ENCODE measurements at places on chromosomes 11 and 22.
A peak's percentile ranks its signal among the peaks of the same experiment; 100 is the strongest.

GRCh38 chr11:316031-316701 lies 2.3 kb downstream of the IFITM1 start:
- no peak for DNase-seq

DNA sequence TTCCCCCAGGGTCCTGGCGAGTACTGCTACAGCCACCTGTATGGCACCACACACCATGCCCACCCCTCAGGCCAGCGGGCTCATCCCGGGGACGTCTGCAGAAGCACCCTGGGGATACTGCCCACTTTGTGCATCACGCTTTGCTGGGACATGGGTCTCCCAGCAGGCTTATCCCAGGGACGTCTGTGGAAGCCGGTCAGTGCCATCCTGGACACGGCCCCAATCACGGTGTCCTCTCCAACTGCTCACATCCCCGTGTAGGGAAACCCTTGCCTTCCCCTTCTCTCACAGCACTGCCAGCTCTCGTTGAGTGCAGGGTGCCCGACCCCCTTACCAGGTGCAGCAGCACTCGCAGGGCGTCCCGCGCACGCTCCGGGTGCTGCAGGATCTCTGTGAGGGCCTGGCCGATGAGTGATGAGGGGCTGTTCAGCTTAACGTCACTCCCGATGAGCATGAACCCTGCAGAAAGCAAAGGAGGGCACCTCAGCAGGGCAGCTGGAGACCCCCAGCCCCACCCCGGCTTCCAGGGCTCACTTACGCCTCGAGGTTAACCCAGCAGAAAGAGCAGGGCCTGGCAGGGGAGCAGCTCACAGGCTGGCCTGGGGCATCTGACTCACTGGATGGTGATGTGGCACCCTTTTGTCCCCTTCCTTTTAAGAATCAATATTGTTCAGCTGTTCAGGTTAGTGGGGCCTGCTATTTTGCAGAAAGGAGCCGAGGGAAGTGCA lies 76.9 kb upstream of the PITPNB start:
- DNase-seq: no peak

DNA sequence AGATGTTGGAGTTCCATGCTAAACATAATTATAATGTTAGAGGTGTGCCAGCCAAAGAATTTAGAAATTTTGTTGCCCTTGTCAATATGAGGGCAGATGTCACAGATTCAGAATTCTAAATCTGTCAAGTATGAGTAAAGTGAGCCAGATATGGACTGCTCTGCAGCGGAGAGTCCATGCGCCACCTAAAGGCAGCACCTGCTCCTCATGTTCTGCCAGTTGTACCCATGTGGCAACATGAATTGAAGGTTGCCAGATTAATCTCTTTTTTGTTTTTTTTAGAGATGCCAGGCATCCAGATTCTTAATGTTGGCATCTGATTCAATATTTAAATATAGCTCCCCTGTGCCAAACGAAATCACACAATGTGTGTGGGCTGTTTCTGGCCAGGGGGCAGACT lies 678.6 kb upstream of the ANO5 start:
- DNase-seq: no peak

- no peak for DNase-seq
Measured at GRCh38 chr11:70108250-70108649, 30.1 kb downstream of the ANO1 start.

GRCh38 chr11:20022363-20023081 lies 137.8 kb downstream of the DBX1 start:
- DNase-seq: no peak

DNA sequence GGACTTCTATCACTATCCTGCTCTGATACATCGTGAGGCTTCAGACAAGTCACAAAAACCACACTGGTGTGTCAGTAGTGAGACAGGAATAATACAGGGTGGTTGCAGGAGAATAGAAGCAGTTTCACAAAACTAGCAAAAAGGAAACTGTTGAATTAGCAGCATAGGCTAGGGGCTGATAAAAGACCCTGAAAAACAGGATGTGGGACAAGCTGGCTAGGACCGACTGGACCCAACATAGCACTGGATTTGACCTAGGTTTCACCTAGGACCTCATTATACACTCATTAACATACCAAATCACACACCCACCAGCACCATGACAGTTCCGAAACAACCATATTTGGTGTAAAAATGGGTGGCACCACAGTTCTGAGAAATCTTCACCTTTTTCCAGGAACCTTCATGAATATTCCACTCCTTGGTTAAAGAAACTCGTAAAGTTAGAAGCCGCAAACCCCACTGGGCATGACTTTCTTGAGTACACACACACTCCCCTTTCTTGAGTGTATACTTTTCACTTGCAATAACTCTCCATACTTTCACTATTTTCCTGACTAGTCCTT lies 76.2 kb downstream of the SLC1A2 start:
- DNase-seq: no peak

- DNase-seq: peak; percentile 89
Measured at GRCh38 chr11:115869780-115870431, 365.7 kb upstream of the CADM1 start.

DNA sequence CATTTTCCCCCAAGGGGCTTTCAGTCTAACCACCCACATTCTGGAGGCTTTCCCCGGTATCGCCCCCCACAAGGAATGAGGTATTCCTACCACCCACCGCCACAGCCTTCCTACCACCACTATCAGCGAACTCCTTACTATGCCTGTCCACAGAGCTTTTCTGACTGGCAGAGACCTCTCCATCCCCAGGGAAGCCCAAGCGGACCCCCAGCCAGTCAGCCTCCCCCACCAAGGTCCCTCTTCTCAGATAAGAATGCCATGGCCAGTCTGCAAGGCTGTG lies 14.6 kb upstream of the SLC25A18 start:
- no peak for DNase-seq

- no peak for DNase-seq
Measured at GRCh38 chr22:30874431-30875370, 93.9 kb downstream of the MORC2 start.

GRCh38 chr11:67194096-67194495 lies 72.2 kb upstream of the GRK2 start:
- DNase-seq: no peak

DNA sequence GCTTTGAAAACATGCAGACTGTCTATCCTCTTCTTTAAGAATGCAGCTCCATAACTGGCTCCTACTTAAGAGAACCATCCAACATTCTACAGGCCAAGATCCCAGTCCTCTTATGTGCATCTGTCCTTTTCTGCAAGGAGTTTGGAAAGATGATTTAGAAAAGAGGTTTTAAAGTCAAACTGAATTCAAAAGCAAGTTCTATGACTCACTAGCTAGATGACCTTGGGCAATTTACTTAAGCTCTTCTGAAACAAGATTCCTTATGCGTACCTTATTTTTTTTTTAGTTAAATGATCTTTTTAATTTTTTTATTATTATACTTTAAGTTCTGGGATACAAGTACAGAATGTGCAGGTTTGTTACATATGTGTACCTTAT lies 29.2 kb downstream of the GUCY1A2 start:
- no peak for DNase-seq

GRCh38 chr11:69014084-69014851 lies 1.2 kb upstream of the MRGPRF start:
- no peak for DNase-seq

DNA sequence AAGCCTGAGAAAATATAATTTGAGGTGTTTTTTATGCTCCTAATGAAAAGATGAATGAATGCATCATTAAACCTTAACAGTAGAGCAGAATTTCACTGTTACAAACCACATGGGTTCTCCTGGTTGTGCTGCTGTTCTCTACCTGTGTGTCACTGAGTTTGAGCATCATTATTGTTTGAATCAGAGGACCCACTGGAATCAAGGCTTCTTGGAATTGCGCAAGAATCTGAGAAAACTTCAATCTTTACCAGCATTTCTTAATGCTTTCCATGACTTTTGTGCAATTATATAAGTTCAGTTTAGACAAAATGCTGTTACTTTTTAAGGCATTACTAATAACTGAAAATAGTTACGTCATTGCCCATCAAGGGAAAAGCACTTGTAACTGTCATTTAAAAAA lies 18.8 kb upstream of the RBX1 start:
- DNase-seq: no peak

- DNase-seq: no peak
Measured at GRCh38 chr22:19374410-19374809, 57.1 kb downstream of the HIRA start.

Data from NCI-H2171 treated with DMSO at 0.1 percent for 48 hours (cell line).